ENCODE measurements at places on chromosomes 1 and 21.
A peak's percentile ranks its signal among the peaks of the same experiment; 100 is the strongest.

DNA sequence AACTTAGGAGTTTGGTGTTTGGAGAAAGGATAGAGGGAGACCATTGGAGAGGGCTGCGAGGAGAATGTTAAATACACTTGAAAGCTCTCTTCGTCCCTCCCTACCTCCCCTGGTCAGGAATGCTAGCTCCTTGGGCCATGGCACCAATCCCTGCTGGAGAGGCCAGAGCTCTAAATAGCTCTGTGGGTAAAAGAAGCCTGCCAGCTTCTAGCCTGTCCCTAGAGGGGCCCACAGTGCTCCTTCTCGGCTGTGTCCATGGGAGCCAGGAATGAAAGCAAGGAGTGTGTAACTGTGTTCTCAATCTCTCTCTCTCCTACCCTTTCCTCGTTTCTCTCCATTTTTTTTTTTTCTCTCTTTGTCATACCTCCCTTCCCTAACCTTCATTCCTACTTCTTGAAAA lies at the start of gene CCDC190:
TSS of gene CCDC190 (minus strand) at position 75 of the 400 bp plus-strand sequence. CDS start 1,529 bp downstream, outside the sequence.
- DNase-seq = no peak

DNA sequence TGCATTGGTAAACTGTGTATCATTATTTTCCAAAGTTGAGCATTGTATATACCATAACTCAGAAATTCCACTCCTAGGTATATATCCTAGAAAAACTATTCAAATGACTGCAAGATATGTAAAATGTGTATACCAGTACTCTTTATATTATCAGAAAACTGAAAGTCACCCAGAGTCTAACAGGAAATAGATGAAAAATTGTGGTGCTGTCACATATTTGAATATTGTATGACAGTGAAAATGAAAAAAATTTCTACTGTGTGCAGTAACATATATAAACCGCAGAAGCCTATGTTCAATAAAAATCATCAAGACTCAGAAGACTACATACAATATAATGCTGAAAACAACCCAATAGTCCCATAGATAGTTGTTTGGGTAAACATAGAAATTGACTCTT lies 74.4 kb upstream of the LYPLAL1 start:
- no peak for DNase-seq

- no peak for DNase-seq
Observed at GRCh38 chr1:29312469-29313461, 76.4 kb downstream of the PTPRU start.

DNA sequence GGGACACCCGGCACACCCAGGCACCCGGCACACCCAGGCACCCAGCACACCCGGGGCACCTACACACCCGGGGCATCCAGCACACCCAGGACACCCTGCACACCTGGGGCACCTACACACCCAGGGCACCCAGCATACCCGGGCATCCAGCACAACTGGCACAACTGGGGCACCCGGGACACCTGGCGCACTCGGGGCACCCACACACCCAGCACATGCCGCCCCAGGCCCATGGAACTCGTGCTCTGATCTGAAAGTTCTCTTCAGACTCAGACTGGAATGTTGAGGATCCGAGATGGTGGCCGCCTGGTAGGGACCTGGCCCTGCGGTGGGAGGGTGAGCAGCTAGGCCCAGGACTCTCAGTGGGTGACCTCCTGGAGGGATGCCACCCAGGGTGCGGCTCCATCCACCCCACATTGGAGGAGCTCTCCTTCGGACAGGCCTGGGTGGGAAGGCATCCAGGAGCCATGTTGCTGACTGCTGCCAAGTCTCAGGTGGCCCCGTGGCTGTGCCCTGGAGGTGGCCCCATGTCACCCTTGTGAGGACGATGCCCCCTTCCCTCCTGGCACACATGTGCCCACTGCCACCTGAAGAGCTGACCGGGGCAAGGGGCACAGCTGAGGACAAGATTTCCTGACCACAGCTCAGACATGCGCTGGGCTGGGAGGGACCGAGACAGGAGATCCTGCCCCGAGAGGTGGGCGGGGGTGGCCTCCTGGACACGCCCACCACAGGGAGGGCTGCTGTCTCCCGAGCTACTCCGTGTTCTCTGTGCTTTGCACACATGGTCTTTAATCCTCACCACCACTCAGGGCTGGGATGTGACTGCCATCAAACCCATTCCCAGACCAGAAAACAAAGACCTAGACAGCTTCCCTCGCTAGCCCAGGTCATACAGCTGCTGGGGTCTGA lies 37.0 kb downstream of the UBE2G2 start:
- DNase-seq = no peak

DNA sequence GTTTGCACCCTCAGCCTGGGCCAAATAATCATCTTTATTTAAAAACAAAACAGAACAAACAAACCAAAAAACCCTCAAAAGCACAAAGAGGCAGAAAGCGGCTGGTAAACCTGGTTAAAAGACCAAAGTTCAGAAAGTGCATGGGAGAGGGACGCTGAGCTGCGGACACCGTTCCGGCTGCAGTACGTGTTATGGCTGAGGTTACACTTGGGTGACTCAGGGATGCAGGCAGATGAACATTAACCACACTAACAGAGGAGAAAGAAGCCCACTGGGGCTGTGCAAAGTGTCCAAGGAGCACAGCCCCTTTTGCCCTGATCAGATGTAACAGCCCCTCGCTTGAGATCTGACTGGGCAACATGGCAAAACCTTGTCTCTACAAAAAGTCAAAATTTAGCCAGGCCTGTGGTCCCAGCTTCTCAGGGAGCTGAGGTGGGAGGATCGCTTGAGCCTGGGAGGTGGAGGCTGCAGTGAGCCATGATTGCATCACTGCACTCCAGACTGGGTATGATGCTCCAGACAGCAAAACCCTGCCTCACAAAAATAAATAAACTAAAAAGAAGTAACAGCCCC lies 28.3 kb downstream of the GPR157 start:
- no peak for DNase-seq

GRCh38 chr1:29706936-29707335 lies 470.6 kb downstream of the PTPRU start:
- DNase-seq = peak; percentile 78

DNA sequence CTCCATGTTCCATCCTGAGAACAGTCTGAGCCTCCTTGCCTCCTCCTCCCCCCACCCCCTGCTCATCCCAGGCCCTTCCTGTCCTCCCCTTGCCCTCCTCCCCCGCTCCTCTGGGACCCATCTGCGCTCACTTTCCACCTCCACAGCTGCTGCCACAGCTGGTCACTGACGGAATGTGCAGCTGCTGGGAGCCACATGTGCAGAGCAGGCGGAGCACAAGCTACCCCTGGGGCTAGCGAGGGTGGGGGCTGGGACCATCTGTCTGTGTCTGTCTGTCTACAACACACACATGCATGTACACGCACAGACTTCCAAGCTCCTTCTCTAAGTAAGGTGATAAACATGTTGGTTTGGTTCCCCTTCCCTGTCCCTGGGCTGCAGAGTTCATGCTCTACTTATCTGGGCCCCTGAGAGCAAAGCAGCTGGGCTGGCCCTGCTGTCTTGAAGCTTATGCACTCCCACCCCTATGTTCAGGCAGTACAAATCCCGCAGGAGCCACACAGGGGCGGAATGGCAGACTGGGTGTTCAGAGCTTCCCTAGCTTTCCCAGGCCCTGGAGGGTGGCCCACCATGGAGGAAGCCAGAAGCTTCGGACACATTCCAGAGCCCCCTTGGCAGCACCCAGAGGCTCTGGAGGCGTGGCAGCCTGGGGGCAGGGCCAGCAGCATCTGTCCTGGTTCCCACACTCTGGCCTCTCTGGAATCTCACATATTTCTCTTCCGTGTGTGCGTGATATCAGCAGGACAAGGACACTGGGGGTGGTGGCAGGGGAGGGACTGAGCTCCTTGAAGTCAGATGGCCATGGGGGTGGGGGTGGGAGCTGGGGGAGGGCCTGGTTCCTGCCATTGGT lies 7.0 kb upstream of the HEYL start:
- DNase-seq = no peak

DNA sequence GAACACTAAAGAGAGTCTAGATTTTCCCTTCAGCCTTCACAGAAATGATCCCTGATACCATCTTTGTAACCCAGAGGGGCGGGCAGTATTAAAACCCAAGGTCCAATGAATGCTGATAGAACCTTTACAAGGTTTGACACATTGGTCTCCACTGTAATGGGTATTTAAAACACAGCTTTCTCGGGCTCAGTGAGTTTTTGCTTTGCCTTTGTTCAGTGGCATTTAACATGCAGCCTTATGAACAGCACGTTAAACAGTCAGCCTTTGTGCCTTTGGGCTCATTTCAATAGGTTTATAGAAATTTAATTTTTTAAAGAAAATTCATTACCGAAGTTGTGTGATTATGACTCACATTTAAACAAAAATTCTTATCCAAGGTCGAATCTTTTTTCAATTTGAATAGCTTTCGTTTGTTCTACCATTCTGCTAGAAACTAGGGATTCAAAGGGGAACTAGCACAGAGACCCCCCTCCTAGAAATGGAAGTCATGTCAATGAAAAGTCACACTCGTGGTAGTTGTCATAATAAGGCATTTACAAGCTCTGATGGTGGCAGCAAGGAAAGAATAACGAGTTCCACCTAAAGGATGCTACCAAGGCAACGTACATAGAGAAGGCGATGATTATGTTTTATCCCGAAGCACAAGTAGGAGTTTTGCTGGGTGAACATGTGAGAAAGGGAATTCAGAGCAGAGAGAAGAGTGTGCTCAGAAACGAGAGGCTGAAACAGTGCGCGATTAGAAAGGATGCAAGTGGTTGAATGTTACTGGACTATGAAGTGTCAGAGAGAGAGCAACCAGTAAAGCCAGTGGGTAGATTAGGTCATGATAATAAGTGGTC lies 66.2 kb downstream of the SGIP1 start:
- no peak for DNase-seq

- DNase-seq = no peak
Observed at GRCh38 chr1:110237386-110238152, 27.5 kb downstream of the KCNC4 start.

GRCh38 chr21:43611598-43612369 lies 47.5 kb downstream of the HSF2BP start:
- DNase-seq = no peak

GRCh38 chr1:24919791-24920532 lies 10.1 kb downstream of the RUNX3 start:
- no peak for DNase-seq

DNA sequence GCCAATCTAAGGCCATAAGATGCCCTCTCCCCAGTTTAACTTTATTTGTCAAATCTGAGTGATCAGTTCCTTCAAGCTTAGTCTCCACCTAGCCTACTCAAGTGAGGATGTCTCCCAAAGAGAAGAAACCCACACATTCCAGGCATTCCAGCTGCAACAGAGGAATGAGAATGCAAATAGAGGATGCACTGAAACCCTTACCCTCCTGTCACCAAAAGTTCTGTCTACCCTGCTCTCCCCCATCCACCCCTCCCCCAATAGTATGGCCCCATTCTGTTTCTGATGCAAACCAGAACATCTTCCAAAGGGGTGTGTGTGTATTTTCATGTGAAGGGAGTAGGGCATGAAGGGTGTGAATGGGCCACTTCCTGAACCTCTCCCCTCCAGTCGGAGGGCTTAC lies 3.0 kb downstream of the DUSP23 start:
- no peak for DNase-seq

GRCh38 chr1:36602184-36602583 lies 119.5 kb upstream of the CSF3R start:
- no peak for DNase-seq

DNA sequence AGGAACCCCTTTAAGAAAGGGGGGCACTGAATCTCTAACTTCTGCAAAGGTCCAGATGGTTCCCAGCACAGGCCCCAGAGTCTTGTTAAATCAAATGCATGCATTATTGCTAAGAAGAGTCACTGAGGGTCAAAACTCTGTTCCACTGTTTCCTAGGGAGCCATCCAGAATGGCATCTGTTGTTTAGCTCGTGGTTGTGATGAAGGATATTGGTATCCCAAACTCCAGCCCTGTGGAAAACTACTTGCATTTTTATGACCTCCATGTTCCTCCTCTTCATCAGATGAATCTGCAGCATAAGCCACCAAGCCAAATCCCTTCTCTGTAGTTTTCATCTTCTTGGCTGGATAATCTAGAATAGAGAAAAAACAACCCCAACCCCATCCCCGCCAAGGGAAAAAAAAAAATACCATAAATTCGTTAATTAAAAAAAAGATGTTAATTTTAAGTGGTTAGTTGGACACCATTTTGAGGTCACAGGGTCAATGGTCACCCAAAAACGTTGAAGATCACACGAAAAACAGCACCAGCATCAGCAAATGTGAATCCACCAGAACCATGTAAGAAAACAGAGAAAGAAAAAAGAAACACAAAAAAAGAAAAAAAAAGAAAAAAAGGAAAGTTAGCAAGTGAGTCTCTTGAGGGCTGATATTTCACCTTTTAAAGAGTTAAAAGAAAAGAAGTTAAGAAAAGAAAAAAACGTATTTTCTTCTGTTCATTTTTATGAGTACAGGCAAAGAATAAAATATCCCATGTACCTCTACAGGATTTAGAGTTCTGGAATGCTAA lies 3.0 kb upstream of the RIT1 start:
- DNase-seq = no peak

- no peak for DNase-seq
Observed at GRCh38 chr1:115190540-115191170, 101.4 kb upstream of the TSPAN2 start.

GRCh38 chr1:170663404-170664092 lies 383 bp upstream of the PRRX1 start:
- DNase-seq = no peak

DNA sequence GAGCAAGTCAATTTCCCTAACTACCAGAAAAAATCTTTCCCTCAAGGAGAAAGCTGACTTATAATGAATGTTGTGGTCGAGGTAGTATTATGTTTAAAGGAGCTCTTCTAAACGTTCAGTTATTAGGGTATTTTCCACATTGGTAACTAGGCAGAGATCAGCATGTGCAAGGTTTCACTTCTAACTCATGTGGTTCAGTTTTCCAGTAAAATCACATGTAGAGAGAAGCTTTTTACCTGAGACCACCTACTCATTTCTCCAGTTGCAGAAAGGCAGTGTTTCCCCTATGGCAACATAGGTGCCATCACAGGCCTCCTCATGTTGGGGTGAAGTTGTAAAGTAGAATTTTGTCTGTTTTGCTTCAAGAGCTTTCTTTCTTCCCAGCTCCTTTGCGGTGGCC lies 23.7 kb downstream of the IL23R start:
- no peak for DNase-seq

DNA sequence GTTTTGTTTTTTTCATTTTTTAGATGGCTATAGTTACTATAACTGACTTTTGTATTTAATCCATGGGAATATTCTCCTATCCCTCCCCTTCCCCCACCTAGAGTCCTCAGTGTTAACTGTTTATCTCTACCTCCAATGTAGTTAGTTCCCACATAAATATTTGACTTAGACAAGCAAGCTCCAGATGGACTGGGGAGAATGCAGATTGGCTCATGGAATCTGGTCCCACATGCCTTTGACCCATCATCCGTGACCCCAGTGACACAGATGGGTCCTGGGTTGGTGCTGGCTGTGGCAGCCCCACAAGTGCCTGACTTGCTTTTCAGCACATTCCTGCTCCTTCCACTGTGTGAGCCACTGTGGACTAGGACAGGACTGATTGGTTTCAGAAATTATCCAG lies 41.8 kb downstream of the ATP2B4 start:
- DNase-seq = no peak
